Memory B cell (primary cell): ENCODE measurements at places on chromosomes 4 and X.

DNA sequence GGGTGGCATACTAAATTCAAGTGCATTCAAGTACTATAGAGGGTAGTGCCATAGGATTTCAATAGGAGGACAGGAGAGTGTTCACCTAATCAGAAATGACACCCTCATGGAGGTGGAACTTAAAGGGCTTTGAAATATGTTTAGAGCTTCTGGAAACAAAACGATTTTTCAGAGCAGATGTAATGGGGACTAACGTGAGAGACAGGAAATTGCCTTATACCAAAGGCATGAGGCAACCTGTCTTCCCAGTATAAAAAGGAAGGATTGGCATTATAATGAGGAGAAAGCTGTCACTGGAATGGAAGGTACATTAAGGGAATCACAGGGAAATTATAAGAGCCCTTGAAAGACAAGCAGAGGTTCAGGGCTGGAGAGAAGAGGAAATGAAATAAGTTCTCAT lies 116.3 kb upstream of the PNPLA4 start:
- H3K4me3 ChIP-seq = no peak overlapping the region
- H3K4me1 ChIP-seq = peaks cover 7% of the 10 kb centered on the region
- no peak for DNase-seq
- H3K27ac ChIP-seq = no peak overlapping the region
- peaks cover 2% of the 10 kb centered on the region for H3K36me3 ChIP-seq
- H3K27me3 ChIP-seq = no peaks in the 10 kb centered on the region

GRCh38 chrX:154655786-154656185 lies 2.4 kb upstream of the CTAG2 start:
- no peak overlapping the region for H3K27ac ChIP-seq
- DNase-seq = no peak
- no peaks in the 10 kb centered on the region for H3K27me3 ChIP-seq
- H3K4me3 ChIP-seq = no peak overlapping the region
- H3K4me1 ChIP-seq = peaks cover 6% of the 10 kb centered on the region

GRCh38 chrX:53286171-53286570 lies 4.8 kb upstream of the IQSEC2 start:
- H3K27ac ChIP-seq = no peak overlapping the region
- H3K27me3 ChIP-seq = no peaks in the 10 kb centered on the region
- no peaks in the 10 kb centered on the region for H3K36me3 ChIP-seq
- DNase-seq = no peak
- no peak overlapping the region for H3K4me3 ChIP-seq
- peaks cover 9% of the 10 kb centered on the region for H3K4me1 ChIP-seq

GRCh38 chrX:128517691-128518090 lies 465.5 kb upstream of the ACTRT1 start:
- DNase-seq = no peak
- peaks cover 2% of the 10 kb centered on the region for H3K4me1 ChIP-seq
- no peaks in the 10 kb centered on the region for H3K36me3 ChIP-seq
- H3K27me3 ChIP-seq = no peaks in the 10 kb centered on the region

DNA sequence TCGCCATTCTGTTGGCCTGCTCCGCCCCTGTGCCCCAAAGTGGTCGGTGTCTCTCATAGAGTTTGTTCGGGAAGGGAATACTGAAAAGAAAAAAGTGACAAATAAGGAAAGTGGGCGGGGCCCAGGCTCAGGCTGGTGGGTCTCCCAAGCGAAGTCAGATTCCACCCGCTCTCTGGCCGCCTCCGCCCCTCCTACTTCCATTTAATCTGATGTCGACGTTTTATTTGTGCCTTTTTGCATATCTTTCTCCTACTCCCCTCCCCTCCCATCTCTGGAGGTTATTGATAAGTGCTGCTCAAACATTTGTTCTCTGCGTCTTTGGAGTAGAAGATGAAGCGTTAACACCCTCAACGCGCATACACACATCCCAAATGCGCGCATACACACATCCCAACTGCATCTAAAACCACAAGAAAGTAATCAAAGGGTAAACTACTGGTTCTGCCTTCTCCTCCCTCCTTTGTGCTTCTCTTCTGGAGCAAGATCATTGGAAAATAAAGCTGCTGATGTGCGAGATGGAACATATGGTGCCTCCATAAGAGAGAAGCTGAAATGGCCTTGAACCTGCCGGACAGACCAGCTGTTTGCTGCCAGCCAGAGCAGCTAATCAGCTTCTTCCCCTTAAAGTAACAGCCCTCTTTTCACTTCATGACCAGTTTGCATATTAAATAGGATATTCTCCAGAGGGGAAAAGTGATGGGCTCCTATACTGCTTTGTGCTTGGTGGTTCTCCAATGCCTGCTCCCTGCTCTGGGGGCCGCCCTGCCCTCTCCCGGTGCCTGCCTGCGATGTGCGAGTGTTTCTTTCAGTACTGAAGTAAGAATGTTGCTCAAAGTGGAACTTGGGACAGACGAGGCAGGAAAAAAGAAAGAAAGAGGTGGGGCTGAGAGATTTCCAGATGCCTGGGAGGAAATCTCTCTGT lies 3.1 kb downstream of the MAMLD1 start:
- peaks cover 17% of the 10 kb centered on the region for H3K4me1 ChIP-seq
- H3K27me3 ChIP-seq = peaks cover 2% of the 10 kb centered on the region
- H3K27ac ChIP-seq = peak overlapping the region; percentile 55
- H3K36me3 ChIP-seq = peaks cover 2% of the 10 kb centered on the region
- peak overlapping the region; percentile 85 for H3K4me3 ChIP-seq

- DNase-seq = no peak
- H3K4me1 ChIP-seq = peaks cover 13% of the 10 kb centered on the region
- H3K27me3 ChIP-seq = no peaks in the 10 kb centered on the region
- peaks cover 33% of the 10 kb centered on the region for H3K36me3 ChIP-seq
- H3K27ac ChIP-seq = no peak overlapping the region
- no peak overlapping the region for H3K4me3 ChIP-seq
Observed at GRCh38 chrX:1425381-1425780, 27.3 kb downstream of the ASMTL start.

DNA sequence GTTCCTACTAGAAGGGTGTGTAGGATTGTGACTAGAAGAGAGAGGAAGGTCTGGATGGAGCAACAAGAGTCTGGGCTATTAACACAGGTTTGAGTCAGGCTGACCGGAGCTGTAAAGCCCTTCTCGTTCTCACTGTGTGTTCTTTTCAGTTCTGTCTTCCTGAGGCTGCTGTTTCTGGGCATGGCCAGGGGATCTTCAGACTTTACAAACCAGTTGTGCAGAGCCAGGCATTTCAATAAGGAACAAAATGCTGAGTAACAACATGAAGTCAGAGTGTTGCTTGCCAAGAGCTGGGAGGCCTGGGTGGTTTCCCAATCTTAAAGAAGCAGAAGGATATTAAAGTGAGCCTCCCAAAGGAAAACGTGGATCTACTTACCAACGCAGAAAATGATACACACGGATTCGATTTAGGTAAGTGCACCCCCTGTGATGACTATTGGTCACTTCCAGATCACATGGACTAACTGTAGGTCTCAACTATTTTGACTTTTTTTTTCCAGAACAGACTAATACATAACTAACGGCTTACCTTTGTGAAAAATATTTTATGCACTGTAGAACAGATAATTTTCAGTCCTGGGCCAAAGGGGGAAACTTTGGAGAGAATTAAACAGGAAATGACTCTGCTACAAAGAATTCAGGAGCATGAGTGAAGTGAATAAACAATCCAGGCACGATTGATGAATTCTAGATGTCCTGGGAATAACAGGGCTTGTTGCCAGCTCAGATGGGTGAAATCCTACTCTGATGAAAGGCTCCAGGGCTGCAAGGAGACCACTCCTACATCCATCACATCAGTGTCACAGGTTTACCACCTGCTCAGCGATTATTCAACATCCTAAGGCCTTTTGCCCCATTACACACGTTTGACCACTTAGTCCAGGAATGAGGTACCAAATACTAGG lies 94.5 kb downstream of the ANXA3 start:
- DNase-seq = no peak
- H3K27ac ChIP-seq = peak overlapping the region; percentile 67

GRCh38 chr4:10273030-10273429 lies 156.4 kb upstream of the WDR1 start:
- H3K27me3 ChIP-seq = peaks cover 7% of the 10 kb centered on the region
- H3K4me3 ChIP-seq = no peak overlapping the region
- no peak overlapping the region for H3K27ac ChIP-seq
- DNase-seq = no peak

DNA sequence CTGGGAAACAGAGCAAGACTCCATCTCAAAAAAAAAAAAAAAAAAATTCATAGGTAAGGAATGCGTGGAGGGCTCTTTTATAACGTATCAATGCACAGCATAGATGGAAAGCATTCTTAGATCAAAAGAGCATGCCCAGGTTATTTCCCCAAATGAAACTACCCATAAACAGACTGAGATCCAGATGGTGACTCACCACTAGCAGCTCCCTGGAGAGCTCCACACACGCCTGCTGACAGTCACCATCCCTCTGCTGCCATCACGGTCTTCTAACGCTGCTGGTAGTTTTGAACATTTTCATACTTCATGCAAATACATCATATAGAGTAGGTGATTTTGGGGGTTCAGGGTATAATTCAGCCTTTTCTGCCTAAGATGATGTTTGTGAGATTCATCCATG lies 136.9 kb downstream of the ASMT start:
- no peaks in the 10 kb centered on the region for H3K27me3 ChIP-seq
- no peak overlapping the region for H3K4me3 ChIP-seq
- H3K4me1 ChIP-seq = peaks cover 4% of the 10 kb centered on the region
- H3K36me3 ChIP-seq = peaks cover 18% of the 10 kb centered on the region

- no peak overlapping the region for H3K27ac ChIP-seq
- H3K4me3 ChIP-seq = no peak overlapping the region
- peaks cover 4% of the 10 kb centered on the region for H3K27me3 ChIP-seq
- H3K36me3 ChIP-seq = no peaks in the 10 kb centered on the region
Observed at GRCh38 chr4:176441594-176441993, 121.8 kb downstream of the SPCS3 start.

GRCh38 chrX:53992589-53992988 lies 51.7 kb downstream of the PHF8 start:
- peaks cover 21% of the 10 kb centered on the region for H3K36me3 ChIP-seq
- H3K27me3 ChIP-seq = no peaks in the 10 kb centered on the region
- H3K4me1 ChIP-seq = no peaks in the 10 kb centered on the region

GRCh38 chr4:139242511-139243051 lies 37.4 kb downstream of the MGARP start:
- H3K4me1 ChIP-seq = peaks cover 4% of the 10 kb centered on the region
- H3K4me3 ChIP-seq = no peak overlapping the region

DNA sequence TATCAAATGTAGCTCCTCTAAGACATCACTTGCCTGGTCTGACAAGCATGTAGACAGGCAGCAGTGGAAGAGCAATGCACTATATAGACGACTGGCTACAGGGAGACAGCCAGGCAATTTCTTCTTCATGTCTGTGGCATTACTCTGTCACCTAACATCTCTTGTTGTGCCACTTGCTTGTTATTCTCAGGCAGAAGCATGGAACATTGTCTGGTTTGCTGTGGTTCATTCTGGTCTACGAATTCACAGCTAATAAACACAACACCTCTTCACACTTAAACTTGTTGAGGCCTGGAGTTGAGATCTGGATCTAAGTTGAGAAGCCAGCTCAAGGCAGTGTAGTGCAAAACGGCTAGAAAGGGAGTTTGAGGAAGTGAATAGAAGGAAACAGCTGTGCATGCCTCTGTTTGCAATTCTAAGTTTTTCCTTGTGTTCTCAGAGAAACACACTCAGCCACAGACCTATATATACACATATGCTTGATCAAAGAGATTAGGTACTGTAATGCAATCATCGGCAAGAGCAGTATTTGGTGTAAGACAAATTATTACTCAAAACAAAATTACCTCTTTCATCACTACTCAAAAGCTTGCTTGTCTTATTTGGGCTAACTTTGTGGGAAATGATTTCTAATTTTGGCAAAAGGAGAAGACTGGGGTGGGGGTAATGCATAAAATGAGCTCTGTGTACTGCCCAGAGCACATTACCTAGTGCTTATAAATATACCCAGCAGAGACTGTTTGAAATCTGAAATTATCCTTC lies 243.8 kb downstream of the PPP3CA start:
- DNase-seq = peak; percentile 20
- H3K27me3 ChIP-seq = no peaks in the 10 kb centered on the region
- H3K4me3 ChIP-seq = peak overlapping the region; percentile 50
- peaks cover 13% of the 10 kb centered on the region for H3K36me3 ChIP-seq
- peak overlapping the region; percentile 82 for H3K27ac ChIP-seq
- peaks cover 22% of the 10 kb centered on the region for H3K4me1 ChIP-seq

- H3K4me3 ChIP-seq = no peak overlapping the region
- peaks cover 8% of the 10 kb centered on the region for H3K4me1 ChIP-seq
- no peak overlapping the region for H3K27ac ChIP-seq
- H3K27me3 ChIP-seq = peaks cover 8% of the 10 kb centered on the region
- DNase-seq = no peak
Observed at GRCh38 chr4:77651820-77652219, 46.2 kb downstream of the CXCL13 start.

DNA sequence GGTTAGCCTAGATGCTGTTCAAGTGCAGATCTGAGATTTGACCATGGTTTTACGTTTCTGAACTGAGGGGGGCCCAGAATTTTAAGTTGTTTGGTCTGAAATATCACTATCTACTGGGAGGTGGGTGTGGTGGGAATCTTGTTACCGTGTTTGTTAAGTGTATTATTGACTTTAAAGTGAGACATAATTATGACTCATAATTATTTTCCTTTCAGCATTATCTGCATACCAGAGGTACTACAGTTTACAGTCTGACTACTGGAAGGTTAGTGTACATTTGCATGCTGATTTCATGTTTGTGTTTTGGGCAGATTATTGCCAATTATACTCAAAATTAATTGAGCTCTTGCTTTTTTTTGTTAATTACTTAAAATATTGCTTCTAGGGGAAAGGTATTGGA lies 101.5 kb downstream of the KDM6A start:
- no peak overlapping the region for H3K4me3 ChIP-seq
- no peaks in the 10 kb centered on the region for H3K27me3 ChIP-seq
- H3K36me3 ChIP-seq = peaks cover 26% of the 10 kb centered on the region
- no peak overlapping the region for H3K27ac ChIP-seq
- H3K4me1 ChIP-seq = peaks cover 11% of the 10 kb centered on the region

GRCh38 chrX:20267931-20268701 lies 1.4 kb upstream of the RPS6KA3 start:
- H3K27ac ChIP-seq = peak overlapping the region; percentile 97
- peak overlapping the region; percentile 98 for H3K4me3 ChIP-seq
- peaks cover 2% of the 10 kb centered on the region for H3K36me3 ChIP-seq
- no peak for DNase-seq

GRCh38 chr4:10253765-10254164 lies 137.2 kb upstream of the WDR1 start:
- H3K4me3 ChIP-seq = no peak overlapping the region
- no peak overlapping the region for H3K27ac ChIP-seq
- H3K27me3 ChIP-seq = peaks cover 16% of the 10 kb centered on the region
- no peaks in the 10 kb centered on the region for H3K36me3 ChIP-seq
- H3K4me1 ChIP-seq = no peaks in the 10 kb centered on the region

DNA sequence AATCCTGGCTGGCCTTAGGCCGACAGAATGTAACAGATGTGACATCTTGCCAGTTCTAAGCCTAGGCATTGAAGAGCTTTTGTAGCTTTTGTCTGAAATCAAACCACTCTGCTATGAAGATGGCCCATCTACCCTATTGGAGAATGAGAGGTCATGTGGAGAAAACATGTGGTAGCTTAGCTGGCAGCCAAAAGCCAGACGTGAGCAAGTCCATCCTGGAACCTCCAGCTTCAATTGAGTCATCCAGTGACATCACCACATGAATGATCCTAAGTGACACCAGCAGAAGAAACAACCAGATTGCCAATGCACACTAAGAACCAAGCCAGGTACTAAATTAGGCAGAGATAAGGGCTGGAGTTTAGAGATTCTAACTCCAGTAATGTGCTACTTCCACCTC lies 154.8 kb upstream of the ZFP42 start:
- H3K4me1 ChIP-seq = no peaks in the 10 kb centered on the region
- H3K27me3 ChIP-seq = no peaks in the 10 kb centered on the region
- H3K27ac ChIP-seq = no peak overlapping the region
- DNase-seq = no peak
- no peak overlapping the region for H3K4me3 ChIP-seq

GRCh38 chrX:14753441-14753840 lies 119.4 kb downstream of the FANCB start:
- no peak overlapping the region for H3K27ac ChIP-seq
- H3K4me1 ChIP-seq = no peaks in the 10 kb centered on the region
- no peaks in the 10 kb centered on the region for H3K27me3 ChIP-seq
